ENCODE measurements at places on chromosomes 6 and 20.
A peak's percentile ranks its signal among the peaks of the same experiment; 100 is the strongest.

GRCh38 chr6:29567991-29568390 lies 8.5 kb upstream of the UBD start:
- DNase-seq = no peak

GRCh38 chr6:20448828-20449227 lies 47.1 kb downstream of the E2F3 start:
- no peak for DNase-seq

GRCh38 chr6:19312241-19312978 lies 524.8 kb upstream of the ID4 start:
- no peak for DNase-seq

DNA sequence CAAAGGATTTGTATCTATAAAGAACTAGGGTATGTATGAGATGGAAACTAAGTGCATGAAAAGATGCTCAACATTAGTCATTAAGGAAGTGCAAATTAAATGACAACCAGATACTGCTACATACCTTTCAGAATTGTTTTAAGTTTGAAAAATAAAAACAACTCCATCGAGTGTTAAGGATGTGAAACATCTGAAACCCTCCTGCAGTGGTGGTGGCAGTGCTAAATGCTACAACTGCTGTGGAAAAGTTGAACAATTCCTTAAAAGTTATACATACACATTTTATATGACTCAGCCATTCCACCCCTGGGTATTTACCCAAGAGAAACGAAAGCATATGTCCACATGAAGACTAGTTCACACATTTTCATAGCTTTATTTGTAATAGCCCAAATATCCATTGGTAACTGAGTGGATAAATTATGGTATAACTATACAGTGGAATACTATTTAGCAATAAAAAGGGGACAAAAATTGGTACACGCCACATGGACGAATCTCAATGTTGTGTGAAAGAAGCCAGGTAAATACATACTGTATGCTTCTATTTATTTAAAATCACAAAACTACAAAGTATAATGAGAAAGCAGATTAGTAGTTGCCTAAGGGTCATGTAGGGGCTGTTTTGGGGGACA lies 10.6 kb downstream of the ARMH2 start:
- no peak for DNase-seq

DNA sequence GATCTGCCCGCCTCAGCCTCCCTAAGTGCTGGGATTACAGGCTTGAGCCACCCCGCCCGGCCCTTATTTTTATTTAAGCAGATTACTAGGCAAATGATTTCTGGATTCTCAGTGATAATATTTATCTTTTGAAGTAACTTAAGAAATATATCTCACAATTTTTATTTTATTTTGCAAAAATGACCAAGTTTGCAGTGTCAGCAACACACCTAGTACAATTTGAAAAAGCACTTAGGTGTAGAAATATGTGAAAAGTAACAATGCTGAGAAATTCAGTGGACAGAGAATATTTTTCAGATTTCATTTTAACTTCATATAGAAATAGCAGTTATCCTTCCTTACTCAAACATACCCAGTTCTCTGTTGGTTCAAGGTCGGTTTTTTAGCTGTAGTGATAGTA lies 78.9 kb upstream of the XRN2 start:
- DNase-seq = no peak

DNA sequence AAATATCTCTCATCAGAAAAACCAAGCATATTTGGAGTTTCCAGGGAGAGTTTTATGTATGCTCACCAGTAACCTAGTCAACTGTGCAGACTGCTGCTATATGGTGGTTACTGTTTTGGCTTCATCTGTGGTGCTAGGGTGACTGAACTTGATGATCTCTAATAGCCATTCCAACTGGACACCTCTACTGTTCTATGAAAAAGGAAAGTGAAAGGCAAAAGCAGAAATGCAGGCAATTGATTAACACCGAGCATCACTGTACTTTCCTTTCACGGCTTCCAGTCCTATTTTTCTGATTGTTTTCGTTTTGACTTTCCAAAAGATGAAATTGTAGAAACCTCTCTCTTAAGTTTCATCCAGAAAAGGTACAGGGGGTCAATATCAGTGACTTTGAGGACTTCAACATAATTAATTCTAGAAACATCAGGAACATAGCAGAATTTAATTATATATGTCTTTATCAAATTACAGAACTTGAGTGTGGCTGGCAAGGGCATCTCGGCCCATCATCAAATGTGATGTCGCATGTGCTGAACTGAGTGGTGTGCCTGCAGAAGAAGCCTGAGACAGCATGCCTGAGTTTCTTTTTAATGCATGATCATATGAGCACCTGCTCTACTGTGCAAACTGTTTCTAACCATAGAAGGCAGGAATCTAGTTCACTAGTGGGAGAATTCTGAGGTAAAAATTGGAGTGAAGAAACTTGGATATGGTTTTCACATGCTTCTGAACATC lies 464.3 kb upstream of the FLRT3 start:
- DNase-seq = no peak

DNA sequence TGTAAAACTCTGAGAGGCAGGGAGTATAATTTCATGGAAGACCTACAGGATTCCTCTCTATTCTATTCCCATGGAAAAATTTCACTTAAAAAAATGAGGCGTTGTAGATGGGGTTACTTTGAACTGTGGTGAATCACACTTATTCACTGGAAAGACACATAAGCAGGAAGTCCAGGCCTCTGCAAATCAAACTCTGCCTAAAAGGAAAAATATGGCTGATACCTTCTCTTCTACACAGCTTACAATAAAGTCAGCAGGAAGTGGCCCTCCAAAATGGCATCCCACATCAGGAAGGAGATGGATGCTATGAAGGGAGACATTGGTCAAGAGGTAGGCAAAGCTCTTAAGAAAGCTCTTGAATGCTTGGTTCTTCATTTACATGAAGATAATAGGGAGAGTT lies 115.9 kb downstream of the FYN start:
- no peak for DNase-seq

DNA sequence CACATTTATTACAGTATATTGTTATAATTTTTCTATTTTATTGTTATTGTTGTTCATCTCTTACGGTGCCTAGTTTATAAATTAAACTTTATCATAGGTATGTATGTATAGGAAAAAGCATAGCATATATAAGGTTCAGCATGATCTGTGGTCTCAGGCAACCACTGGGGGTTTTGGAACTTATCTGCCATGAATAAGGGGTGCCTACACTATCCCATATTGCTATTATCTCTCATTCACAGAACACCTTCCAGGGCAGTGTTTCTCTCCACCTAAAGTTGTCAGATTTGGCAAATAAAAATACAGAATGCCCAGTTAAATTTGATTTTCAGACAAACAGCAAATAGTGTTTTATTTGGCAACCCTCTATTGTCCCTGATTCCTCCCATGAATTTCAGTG lies 35.5 kb upstream of the FAM184A start:
- no peak for DNase-seq

GRCh38 chr6:144351379-144352127 lies 66.4 kb downstream of the UTRN start:
- DNase-seq = no peak

DNA sequence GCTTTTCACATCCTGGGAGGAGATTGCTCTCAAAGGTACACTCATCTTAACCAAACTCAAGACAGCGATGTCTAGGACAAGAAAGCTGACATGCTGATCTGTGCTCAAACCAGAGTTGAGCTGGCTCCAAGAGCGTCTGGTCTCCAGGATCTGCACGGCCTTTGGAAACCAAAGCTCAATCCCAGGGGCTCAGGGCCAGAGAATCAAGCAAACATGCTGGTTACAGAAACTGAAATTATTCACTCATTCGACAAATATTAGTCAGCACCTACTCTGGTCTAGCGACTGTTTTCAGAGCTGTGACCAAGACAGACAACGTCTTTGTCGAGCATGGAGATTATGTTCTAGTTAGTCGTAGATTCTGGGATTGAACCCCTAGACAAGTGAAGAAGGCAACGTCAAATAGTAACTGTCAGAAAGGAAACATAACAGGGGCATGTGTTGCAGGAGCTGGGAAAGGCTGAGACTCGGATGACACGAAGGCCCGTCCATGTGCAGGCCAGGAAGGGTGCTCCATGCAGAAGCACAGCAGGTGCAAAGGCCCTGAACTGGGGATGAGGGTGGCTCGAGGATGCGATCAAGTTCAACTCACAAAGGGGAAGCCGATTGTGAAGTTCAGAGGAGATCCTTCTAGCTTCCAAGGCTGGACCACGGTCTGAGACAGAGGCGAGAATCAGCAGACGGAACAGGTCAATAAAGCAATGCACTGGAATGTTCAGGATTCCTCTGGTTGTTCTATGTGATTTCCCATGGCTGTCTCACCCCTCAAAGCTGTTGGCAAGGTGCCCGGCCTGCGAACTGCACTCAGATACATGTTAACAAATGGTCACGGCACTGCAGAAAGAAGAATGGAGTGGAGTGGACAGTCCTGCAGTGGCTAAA lies 12.5 kb upstream of the PCK1 start:
- DNase-seq = no peak

DNA sequence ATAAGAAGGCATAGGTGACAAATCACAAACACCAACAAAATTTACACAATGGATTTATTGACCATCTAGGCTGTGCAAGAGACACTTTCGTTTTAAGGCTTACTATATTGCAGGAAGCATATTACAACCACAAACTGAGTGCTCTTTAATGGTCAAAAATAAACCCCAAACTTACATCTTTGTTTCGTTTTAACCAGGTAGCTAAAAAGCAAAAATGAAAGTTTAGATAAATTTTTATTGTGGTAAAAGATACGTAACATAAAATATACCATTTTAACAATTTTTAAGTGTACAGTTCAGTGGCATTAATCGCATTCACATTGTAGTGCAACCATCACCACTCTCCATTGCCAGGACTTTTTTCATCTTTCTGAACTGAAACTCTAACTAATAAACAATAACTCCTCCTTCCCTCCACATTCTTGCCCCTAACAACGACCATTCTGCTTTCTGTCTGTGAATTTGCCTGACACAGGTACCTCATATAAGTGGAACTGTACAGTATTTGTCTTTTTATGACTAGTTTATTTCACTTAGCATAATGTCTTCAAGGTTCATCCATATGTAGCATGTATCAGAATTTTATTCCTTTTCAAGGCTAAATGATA lies 32.3 kb upstream of the DUSP22 start:
- no peak for DNase-seq

- DNase-seq = no peak
Observed at GRCh38 chr20:59153355-59153681, 10.3 kb upstream of the ZNF831 start.

GRCh38 chr20:48818031-48818370 lies 9.8 kb downstream of the PREX1 start:
- DNase-seq = no peak

GRCh38 chr6:154002894-154003293 lies 36.1 kb upstream of the OPRM1 start:
- no peak for DNase-seq

DNA sequence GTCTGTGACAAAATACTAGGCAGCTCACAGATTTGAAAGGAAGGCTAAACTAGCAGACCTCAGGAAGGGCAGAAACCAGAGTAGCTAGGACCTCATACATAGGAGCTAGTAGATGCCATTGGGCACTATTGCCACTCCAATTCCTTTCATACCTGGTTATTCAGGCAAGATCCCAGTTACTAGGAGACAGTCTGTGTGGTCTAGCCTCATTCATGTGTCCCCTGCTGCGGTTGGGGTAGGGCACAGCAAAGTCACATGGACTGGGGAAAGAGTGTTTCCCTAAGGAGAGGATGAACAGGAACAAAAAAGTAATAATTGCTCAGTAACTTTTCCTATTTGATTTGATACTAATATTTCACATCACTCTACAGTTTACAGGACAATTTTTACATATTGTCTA lies 204.6 kb upstream of the HEY2 start:
- no peak for DNase-seq

- no peak for DNase-seq
Observed at GRCh38 chr6:132830334-132830751, 16.0 kb downstream of the RPS12 start.

DNA sequence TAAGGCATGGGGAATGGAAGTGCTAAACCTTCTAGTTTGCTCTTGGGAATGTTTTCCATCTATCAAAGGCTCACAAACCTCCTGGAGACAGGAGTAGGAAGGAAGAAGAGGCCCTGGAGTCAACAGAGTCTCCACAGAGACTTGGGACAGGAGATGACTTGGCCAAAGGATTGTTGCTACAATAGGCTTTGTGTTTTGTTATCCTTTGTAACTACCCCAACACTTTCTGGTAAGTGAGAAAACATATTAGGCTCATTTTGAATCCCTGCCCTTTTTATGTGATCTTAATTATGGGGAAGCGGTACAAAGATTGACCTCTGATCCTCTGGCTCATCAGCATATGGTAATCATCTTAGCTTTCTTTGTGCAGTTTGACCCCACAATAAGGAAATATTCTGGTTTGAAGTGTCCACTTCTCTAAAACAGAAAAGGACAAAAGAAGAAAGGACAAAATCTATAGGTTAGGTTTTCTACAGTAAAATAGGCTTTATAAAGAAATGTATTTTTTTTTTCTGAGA lies 24.1 kb upstream of the GTF3C6 start:
- DNase-seq = no peak

GRCh38 chr6:1311400-1312202 lies at the start of gene FOXQ1:
Gene FOXQ1, plus strand, starts transcription at chr6:1312098. Its CDS starts 607 bp downstream, at chr6:1312705.
- DNase-seq = no peak

DNA sequence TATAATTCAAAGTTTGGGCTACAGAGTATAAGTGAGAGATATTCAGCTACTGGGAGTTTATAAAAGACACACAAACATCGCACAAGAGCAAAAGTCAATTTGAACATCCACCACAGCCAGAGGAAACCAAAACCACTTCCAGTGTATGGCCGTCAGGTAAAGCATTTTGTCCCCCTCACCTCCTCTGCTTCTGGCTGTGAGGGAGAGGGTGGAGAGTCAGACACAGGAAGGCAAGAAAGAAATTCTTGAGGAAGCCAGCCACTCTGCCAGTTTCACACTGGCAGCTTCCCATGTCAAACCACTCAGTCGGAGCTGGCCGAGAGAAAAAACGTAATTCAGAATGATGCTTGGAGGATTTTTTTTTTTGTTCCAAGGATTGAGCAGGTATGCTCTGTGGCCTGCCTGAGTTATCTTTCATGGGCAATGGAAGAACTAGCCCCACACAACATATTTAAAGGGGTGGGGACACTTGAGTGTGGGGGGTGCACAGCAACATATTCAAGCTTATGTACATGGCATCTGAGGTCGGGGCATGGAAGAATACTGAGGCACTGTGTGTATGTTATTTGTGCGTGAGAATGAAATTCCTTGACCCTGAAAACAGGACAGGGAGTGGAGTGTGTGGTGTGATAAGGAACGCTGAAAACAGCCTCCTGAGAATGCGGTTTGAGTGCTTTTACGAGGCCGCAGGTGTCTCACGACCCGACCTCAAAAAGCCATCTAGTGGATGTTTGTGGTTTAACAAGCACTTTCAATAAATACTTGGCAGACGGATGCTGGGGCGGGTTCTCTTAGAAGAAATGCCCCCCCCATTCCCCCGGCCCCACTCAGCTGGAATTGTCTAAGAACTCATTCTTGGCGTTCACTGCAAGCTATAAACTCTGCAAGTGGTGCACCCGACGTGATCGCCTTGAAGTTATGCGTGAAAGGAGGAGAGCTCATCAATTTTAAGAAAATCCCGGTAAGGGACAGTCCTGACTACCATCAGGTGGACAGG lies 27.5 kb upstream of the ZBTB22 start:
- peak; percentile 68 for DNase-seq

DNA sequence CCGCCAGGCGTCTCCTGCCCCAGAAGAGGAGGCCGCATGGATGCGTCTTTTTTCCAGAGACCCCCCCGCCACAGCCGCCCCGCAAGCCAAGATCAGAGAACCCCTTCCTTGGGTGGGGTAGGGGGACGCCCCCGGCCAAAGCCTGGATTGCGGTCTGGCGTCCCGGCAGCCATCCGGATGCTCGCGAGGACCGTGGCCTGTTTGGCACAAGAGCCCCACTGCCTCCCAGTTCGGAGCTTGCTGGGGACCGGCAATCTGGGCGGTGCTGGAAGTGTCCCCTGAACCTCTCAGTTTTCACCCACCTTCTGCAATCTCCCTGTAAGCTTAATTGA lies 924 bp downstream of the FAM162B start:
- no peak for DNase-seq
